SHP77 treated with DMSO at 0.1 percent for 48 hours (cell line): ENCODE measurements at places on chromosomes 7 and 10.

DNA sequence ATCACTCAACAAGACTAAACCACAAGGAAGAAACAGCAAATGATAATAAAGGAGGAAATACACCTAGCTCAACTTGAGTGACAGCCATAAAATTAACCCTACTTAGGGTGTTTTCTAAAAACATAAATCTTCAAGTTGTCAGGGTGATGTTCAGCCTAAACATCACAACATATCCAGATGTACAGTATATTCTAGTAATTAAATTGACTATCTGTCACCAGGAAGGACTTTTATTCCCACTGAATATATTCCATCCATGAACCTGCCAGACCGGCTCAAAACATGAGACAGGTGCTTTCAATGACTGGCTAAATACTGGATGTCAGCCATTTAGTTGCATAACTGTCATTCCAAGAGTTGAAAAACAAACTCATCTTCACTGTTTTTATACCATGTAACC is 298.1 kb upstream of the NEBL start:
- DNase-seq = no peak

DNA sequence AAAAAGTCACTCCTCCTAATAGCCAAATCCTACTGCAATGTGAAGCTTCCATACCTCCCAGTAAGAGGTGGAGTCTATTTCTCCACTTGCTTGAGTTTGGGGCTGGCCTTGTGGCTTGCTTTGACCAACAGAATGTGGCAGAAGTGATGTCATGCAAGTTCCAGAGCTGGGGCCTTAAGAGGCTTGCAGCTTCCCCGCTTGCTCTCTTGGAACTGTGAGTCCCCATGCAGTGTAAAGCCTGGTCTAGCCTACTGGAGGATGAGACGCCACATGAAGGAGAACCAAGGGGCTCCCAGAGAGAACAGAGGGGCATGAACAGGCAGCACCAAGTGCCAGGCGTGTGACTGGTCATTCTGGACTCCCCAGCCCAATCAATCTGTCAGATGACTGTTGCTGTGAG is 58.6 kb upstream of the OPALIN start:
- no peak for DNase-seq

- DNase-seq = no peak
These were observed 54.3 kb upstream of the ZNF800 start for GRCh38 chr7:127446842-127447241.

- DNase-seq = no peak
These were observed 147.9 kb upstream of the FAM20C start for GRCh38 chr7:44541-44896.

DNA sequence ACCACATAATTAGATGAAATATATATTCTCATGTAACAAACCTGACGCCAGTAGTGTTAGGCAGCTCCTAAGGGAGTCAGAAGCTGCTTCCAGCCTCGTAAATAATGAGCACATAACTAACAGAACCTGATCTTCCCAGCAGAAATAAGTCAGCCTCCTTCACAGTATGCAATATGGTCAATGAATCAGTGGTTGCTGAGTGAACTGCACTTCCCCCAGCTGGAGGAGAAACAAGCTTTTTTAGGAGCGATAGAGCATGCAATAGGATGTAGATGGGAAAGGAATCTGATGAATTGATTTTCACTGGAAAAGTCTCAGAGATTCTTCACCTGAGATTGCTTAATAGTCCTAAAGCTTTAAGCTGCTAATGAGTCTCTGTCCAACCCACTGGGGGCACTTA is 337.2 kb upstream of the LRGUK start:
- no peak for DNase-seq

GRCh38 chr10:14072541-14072940 is 258.2 kb downstream of the FRMD4A start:
- no peak for DNase-seq

DNA sequence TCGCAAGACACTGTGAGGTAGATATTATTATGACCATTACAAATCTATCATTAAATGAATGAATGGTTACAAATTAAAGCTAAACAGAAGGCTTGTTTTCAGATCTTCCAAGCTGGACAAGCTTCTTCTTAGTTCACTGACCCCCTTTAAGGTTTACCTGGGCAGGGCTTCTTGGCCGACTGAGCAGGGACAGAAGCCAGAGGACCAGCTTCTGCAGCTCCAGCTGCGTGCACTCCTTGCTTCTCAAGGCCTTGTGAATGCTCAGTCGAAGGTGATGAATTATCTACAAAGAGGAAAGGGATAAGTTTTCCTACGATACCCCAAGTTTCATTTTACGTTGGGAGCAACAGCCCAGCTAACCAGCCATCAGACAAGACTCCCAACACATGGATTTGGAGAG is 9.3 kb downstream of the ZC3HAV1L start:
- no peak for DNase-seq

DNA sequence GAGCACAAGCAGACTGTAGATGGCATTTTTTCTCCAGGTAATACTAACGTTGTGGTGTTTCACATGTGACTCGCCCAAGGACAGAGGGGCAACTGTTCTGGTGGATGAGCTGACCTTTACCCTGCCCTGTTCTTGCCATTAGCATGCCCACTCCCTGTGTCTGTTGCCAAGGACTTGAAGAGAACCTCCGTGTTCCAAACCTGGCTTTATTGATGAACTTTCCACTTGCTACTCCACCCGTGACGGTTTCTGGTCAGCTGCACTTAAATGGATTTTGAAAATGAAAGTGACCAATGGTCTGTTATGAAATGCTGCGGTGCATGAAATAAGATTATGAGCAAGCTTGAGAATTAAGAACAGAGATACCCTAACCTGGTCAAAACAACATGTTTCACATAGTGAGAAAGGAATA is 30.4 kb downstream of the LRRC4 start:
- no peak for DNase-seq
